ENCODE measurements at places on chromosomes 1 and 21. TPM values are rescaled to one million over a fixed set of nuclear protein-coding genes. Genes with fewer than 3 reads are reported as not detected.

Gene TENT5C
- total RNA-seq: 3.6 TPM

Gene CD52
- not detected for total RNA-seq

Gene SMIM11
- total RNA-seq: 1.7 TPM

Gene LCA5L
- total RNA-seq: 3.0 TPM

Gene ERICH3
- 0.05 TPM for total RNA-seq

Gene FAM72D
- total RNA-seq: 1.4 TPM

Gene GNAT2
- total RNA-seq: not detected

Gene HCRTR1
- 0.14 TPM for total RNA-seq

Gene RHOU
- 2.8 TPM for total RNA-seq

Gene MIGA1
- 18.7 TPM for total RNA-seq

Gene SLC9C2
- 0.46 TPM for total RNA-seq

Gene PDIK1L
- 3.6 TPM for total RNA-seq

Gene GPR161
- 29.0 TPM for total RNA-seq

Gene SPEN
- 24.9 TPM for total RNA-seq

Gene TOR1AIP1
- total RNA-seq: 58.5 TPM

Gene ATAD3C
- 0.09 TPM for total RNA-seq

Gene PRAMEF20
- total RNA-seq: not detected

Gene OPTC
- total RNA-seq: not detected

Gene RGS5
- total RNA-seq: 33.9 TPM

Gene SPRR1A
- total RNA-seq: not detected

Gene EBNA1BP2
- 57.9 TPM for total RNA-seq

Gene MEX3A
- 3.3 TPM for total RNA-seq

Gene DENND2D
- total RNA-seq: 3.9 TPM

Gene ZNF648
- not detected for total RNA-seq

Gene VWA5B1
- total RNA-seq: not detected

Gene CTH
- 15.1 TPM for total RNA-seq

Gene ETNK2
- 1.5 TPM for total RNA-seq

Gene CFHR5
- not detected for total RNA-seq

Gene LCE1F
- not detected for total RNA-seq
